Activated naive CD4-positive, alpha-beta T cell treated with anti-CD3 and anti-CD28 coated beads for 36 hours (primary cell): ENCODE measurements at places on chromosomes 2 and 18. TPM values are rescaled to one million over a fixed set of nuclear protein-coding genes. Genes with fewer than 3 reads are reported as not detected.

GRCh38 chr2:126803434-126803775, 95.3 kb upstream of the TEX51 start:
- DNase-seq, result no peak

GRCh38 chr2:75002007-75002406, 43.6 kb downstream of the POLE4 start:
- DNase-seq, result no peak

GRCh38 chr2:142867136-142867535, 10.3 kb upstream of the KYNU start:
- no peak for DNase-seq

GRCh38 chr18:67692811-67693210, 176.3 kb upstream of the DSEL start:
- no peak for DNase-seq

GRCh38 chr2:10904455-10904854, 7.3 kb upstream of the KCNF1 start:
- no peak for DNase-seq

DNA sequence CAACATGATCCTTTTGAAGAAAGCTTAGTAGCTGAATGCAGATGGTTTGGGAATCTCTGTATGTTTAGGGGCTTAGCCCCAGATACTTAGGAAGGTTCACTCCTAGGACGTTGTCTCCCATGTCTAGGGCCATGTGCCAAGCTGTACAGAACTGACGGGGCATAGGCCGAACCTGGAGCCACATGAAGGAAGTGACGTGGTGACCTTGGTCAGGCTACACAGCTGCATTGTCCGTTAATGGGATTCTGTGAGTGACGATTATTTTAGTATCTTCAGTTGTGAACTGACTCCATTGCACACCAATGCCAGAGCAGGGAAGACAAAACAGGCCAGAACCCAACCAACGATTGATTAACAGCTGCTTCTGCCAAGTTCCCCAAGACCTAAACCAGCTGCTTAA, 139.3 kb downstream of the TPO start:
- DNase-seq, result no peak

- no peak for DNase-seq
Observed at GRCh38 chr2:70855667-70856066, 20.1 kb upstream of the CD207 start.

DNA sequence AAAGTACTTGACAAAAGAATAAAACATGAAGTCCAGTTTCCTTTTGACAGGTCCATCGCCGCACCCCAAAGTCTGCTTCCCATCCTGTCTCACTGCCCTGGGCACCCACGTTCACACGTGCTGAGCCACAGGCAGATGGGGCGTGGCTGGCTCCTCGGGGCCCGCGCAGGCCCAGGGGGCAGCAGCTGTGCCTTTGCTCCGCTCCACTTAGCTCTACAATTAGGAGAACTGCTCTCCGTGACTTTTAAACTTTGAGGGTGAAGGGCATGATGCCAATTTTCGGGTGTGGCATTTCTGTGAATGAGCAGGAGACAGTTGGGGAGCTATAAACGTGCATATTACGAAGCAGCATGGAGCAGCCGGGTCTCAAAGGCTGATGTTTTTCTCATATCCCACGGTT, 152.4 kb downstream of the TDRD15 start:
- no peak for DNase-seq

DNA sequence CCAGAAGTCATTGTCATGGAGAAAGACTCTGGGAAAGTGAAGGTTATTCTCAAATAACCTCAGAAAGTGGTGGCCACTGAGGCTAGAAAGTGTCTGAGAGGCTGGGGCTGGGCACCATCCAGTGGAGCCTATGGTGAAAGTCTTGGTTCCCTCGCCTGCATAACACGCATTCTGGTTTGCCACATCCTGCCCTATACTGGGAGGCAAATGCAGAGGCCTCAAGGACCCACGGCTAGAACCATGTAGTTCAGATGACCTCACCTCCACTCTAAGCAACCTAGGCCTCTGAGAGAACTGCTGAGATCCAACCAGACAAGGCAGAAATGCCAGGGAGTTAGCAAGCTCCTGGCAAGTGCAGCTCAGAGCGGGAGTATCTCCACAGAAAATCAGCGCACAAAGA, 5.1 kb downstream of the ITGB6 start:
- no peak for DNase-seq

GRCh38 chr2:64718250-64718885, 64.7 kb upstream of the SERTAD2 start:
- no peak for DNase-seq

Gene KCNE4
- not detected for total RNA-seq

Gene TBR1
- total RNA-seq, result not detected

Gene RMDN2
- total RNA-seq, result 0.79 TPM

Gene SPAG16
- total RNA-seq, result 8.4 TPM

Gene LDLRAD4
- total RNA-seq, result 19.4 TPM

Gene UCN
- 0.89 TPM for total RNA-seq

Gene TEX44
- total RNA-seq, result not detected

Gene MSH6
- 127 TPM for total RNA-seq

Gene FEZ2
- total RNA-seq, result 8.2 TPM

Gene CASP10
- 22.1 TPM for total RNA-seq
